Stimulated activated CD4-positive, alpha-beta T cell treated with anti-CD3 and anti-CD28 coated beads, Interleukin-15, amount 100 ng/mL, for 24 hours (primary cell): ENCODE measurements at places on chromosomes 13 and 19.
A peak's percentile ranks its signal among the peaks of the same experiment; 100 is the strongest.

- no peak for DNase-seq
These were observed 14.8 kb upstream of the LGALS13 start for GRCh38 chr19:39587496-39587895.

DNA sequence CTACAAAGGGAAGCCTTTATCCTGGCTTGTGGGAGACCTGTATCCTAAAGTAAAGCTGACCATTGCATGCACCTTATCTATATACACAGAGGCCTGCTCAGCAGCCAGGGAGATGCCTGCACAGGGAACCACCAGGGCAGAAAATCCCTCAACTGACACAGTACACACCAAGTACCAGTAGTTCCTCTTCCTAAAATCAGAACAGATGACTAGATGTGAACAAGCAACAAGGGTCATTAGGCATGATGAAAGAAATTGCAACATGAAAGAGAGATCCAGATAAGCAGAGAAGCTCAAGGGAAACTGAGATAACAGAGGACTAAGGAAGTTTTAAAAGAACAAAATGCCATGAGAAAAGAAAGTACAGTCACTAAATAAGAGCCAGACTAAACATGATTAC, 39.7 kb upstream of the SLC7A9 start:
- no peak for DNase-seq

- DNase-seq = no peak
These were observed 1256.4 kb downstream of the DIAPH3 start for GRCh38 chr13:58907347-58907746.

DNA sequence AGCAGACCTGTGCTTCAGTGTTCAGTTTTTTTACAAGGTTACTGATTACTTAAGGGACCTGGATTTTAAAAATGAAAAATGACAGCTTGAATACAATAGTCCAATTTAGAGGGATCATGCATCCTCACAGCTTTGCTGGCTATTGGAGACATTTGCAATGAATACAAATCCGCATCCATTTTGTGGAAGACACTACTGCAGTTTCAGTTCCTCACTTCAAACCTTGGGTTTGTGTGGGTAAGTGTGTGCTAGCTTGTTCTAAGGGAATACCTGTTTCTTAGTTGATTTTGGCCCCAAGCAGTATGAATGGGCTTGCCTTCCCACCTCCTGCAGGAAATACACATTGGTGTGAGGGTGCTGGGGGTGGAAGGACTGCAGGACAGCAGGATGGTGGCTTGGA, 222.4 kb downstream of the OLFM4 start:
- no peak for DNase-seq

DNA sequence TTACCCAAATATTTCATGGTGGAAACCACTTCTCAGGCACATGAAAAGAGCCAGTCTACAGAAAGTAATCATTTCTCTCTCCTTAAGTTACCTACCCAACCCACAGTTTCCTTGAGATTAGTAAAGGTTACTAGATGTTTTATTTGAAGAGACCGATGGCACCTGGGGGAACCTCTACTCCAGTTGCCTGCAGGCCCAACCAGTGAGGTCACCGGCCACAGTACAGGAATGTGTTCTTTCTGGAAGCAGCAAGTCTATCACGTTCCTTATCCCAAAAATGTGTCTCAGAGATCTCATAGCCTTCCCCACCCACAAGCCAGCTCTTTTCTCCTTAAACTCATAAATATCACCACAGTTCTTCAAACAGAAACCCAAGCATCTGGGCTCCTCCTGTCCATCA, 316.1 kb downstream of the COG6 start:
- DNase-seq = no peak

DNA sequence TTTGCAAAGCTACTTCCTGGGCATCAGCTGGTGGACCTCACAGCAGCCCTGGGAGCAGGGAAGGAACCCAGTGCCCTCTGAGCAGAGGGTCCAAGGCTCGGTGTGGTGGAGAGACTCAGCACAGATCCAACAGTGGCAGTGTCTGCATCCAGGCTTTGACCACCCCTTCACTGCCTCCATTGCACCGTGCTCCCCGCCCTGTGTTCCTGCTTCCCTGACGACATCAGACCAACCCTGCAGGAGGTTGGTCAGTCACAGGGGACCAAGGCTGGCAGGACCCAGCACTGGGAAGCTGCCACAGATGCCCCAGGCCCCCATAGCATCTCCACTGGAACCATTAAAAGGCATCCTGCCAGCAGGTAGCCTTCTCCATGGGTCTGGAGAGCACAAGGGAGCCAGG, 7.8 kb upstream of the VSTM2B start:
- no peak for DNase-seq

- DNase-seq = no peak
These were observed 41.3 kb downstream of the ALOX5AP start for GRCh38 chr13:30776661-30777060.

DNA sequence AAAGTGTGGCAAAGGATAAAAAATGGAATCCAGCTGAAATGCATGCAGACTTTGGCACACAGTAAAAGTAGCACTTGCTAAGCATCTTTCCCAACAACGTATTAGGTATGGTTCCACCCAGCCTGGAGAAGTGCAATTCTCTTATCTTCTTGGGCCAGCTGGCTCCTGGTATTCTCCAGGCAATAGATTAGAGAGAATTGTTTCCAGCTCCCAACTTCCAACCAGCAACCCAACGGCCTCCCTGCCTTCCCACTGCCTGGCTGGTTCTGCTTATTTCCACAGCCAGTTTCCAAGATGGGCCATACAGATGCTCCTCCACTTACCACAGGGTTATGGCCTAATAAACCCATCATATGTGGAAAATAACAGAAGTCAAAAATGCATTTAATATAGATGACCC, 133.4 kb downstream of the OXGR1 start:
- DNase-seq = no peak

DNA sequence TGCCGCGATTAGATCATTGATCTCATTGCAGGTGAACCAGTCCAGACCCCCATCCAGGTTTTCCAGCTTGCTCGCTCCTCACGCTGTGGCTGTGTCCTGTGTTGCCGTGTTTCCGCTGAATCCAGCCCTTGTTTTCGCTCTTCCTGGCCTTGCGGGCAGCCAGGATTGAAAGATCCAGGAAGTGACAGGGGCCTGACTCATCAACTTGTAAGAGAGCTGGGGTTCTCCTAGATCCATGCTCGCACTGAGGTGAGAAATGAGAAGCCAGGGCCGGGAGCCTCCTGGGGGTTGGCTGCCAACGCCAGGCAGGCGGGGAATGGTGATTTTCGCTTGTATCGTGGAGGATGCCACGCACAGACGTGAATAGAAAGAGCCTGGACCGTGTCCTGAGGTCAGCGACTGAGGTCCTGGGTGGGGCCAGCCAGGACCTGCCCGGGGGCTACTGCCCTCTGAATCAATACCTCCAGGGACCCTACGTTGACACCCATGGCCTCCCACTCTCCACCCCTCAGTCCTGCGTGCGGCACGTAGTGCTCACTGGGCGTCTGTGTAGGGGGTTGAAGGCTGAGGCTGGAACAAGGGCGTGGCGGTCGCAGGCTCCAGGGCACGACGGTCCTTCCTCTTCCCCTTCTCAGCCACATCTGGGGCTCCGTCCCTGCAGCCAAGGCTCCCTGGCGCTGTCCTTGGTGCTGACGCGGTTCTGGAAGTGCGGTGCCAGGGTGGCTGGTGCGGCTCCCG, 7.3 kb upstream of the PTPRH start:
- peak; percentile 78 for DNase-seq

DNA sequence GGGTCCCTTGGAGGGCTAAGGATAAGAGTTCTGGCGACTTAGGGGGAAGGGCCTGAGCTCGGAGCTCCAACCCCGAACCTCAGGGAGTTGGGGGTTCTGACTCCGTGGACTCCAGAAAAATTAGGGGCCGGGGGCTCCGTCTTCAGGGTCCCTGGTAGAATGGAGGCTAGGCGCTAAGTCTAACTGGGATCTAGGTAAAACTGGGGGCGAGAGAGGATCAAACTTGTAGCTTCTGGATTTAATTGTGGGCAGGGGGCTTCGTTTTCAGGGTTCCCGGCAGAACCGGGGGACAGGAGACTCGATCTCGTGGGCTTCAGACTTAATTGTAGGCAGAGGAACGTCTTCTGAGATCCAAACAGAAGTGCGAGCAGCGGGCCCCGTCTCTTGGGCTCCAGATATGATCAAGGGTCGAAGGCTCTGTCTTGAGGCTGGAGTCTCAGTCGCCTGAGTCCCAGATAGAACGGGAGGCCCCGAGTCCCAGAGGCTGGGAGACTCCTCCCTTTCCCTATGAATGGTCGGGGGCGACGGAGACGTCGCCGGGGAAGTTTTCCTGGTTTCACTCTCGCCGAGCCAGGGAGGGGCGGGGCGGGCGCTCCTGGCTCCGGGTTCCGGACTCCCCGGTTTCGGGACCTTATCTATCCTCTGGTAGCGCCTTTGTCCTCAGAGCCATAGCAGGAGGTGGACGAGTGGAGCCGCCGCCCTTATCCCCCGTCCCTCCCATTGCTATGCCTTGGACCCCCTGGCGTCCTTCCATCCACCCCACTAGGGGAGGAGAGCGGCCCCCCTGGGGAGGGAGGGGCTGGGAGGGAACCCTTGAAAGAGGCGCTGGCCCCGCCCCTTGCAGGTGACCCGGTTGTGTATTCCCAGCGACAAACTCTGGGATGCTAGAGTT, 1.3 kb downstream of the NECTIN2 start:
- DNase-seq = peak; percentile 12

DNA sequence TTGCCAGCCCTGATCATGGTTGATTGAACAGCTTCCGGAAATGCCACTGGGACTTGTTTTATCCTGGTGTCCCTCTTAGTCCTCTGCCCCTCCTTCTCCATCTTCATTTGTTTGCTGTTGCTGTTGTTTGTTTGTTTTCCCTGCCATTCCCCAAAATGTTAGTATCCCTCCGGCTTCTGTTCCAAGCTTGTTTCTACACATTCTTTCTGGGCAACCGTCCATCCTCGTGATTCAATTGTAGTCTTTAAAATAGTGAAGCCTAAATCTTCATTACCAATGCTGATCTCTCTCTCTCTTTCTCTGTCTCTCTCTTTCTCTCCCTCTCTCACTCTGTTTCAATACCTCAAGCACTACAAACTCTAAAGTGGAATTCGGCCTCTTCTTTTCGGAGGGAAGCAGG, 649.3 kb upstream of the ARGLU1 start:
- DNase-seq = no peak

GRCh38 chr19:1651568-1652291, 685 bp downstream of the TCF3 start:
- peak; percentile 55 for DNase-seq

GRCh38 chr13:77184455-77184854, 142.4 kb downstream of the MYCBP2 start:
- peak; percentile 49 for DNase-seq

GRCh38 chr13:19726611-19727010, 56.1 kb downstream of the PSPC1 start:
- no peak for DNase-seq

GRCh38 chr19:3225677-3226093, 1.2 kb downstream of the CELF5 start:
- DNase-seq = no peak

DNA sequence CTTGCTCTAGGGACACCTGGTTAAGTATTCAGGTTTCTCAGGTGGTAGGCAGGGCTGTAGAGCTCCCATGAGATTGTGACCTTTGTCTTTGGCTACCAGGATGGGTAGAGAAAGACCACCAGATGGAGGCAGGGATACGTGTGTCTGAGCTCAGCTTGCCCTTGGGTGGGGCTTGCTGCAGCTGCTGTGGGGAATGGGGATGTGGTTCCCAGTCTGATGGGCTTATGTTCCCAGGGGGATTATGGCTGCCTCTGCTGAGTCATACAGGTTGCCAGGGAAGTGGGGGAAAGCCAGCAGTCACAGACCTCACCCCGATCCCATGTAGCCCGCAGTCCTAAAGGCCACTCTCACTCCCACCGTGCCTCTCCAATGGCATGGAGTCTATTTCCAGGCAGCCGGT, 659.9 kb upstream of the KLF12 start:
- no peak for DNase-seq

DNA sequence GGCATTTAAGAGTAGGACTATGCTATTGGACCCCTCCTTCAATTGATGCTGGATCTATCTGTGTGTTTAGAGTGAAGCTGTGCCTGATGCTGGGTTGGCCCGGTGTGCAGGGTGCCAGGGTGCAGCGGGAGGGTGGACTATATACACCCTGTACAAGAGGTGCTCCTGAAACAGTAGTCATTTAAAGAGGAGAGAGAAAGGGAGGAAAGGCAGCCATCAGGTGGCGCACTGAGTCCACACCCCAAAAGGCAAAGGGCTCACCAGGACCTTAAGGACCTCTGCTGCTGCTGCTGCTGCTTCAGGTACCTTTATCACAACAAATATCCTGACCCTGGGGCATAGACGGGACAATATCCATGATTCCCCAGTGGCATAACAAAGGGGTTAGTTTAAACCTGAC, 39.4 kb downstream of the ZNF136 start:
- DNase-seq = peak; percentile 62

- DNase-seq = no peak
These were observed 245.1 kb downstream of the KCTD12 start for GRCh38 chr13:76641056-76641455.

GRCh38 chr19:6866741-6867151, 20.6 kb upstream of the ADGRE1 start:
- DNase-seq = no peak

GRCh38 chr19:58319241-58319640, 7.6 kb upstream of the ZSCAN22 start:
- DNase-seq = no peak

- DNase-seq = no peak
These were observed 110.5 kb upstream of the SLITRK1 start for GRCh38 chr13:83992566-83993358.

GRCh38 chr13:112768795-112769481, 79.1 kb downstream of the ATP11A start:
- DNase-seq = peak; percentile 14

DNA sequence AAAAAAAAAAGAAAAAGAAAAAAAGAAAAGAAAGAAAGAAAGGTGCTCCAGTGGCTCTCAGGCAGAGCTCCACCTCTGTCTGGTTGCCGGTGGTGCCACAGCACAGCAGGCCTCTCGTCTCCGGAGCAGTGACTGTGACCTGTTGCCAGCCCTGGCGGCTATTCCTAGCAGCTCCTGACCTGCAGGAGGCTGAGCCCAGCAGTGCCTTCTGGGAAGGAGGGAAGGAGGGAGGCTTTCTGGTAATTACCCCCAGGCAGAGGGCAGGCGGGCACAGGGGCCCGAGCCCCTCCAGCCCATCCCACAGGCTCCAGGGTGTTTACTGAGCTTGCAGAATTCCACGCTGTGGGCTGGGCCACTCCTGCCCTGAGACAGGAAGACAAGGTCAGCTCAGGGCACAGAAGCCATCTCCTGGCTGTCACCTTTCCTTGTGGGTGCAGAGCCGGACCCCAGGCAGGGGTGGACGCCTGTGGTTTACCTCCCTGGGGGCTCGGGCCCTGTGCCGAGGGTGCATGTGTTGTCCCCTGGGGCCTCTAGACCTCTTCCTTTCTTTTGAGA, 77.9 kb downstream of the GNG7 start:
- no peak for DNase-seq

GRCh38 chr19:35715981-35716800, 1.6 kb upstream of the KMT2B start:
- DNase-seq = peak; percentile 40

DNA sequence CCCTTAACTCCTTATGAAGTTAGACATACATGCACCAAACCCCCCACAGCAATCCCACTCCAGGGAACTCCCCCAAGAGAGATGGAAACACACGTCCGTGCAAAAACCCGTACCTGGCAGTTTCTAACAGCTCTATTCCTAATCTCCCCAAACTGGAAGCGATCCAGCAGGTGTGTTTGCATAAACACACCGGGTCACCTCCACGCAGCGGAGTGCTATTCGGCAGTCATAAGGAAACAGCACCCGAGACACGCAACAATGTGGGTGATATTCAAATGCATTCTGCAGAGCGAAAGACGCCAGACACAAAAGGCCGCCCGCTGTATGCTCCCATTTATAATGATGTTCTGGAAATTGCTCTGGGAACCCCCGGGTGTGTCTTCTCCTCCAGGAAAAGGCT, 6.8 kb upstream of the ZNRF4 start:
- no peak for DNase-seq

- DNase-seq = no peak
These were observed 160.2 kb downstream of the SLC7A1 start for GRCh38 chr13:29435125-29435911.
